ENCODE measurements at places on chromosomes 2 and 18. TPM values are rescaled to one million over a fixed set of nuclear protein-coding genes. Genes with fewer than 3 reads are reported as not detected.

Gene PECR
- polyA plus RNA-seq: 15.4 TPM

Gene UGT1A1
- not detected for polyA plus RNA-seq

Gene PHOSPHO2
- 2.8 TPM for polyA plus RNA-seq

Gene NR4A2
- polyA plus RNA-seq: 0.62 TPM

Gene TMEM185B
- polyA plus RNA-seq: 35.1 TPM

Gene TTL
- polyA plus RNA-seq: 30.9 TPM

Gene PRSS56
- polyA plus RNA-seq: not detected

Gene GALNT13
- not detected for polyA plus RNA-seq

Gene ZEB2
- 130 TPM for polyA plus RNA-seq

Gene MAB21L4
- polyA plus RNA-seq: not detected

Gene MC2R
- not detected for polyA plus RNA-seq

Gene DHRS9
- polyA plus RNA-seq: not detected

Gene SCN3A
- 0.16 TPM for polyA plus RNA-seq

Gene GPR75
- polyA plus RNA-seq: 1.4 TPM

Gene KLHL30
- polyA plus RNA-seq: 0.02 TPM

Gene LIMS4
- 0.14 TPM for polyA plus RNA-seq

Gene RTP5
- not detected for polyA plus RNA-seq

Gene SATB2
- polyA plus RNA-seq: 3.8 TPM

Gene COBLL1
- polyA plus RNA-seq: 11.9 TPM

Gene COL6A3
- polyA plus RNA-seq: 316 TPM

Gene DNER
- polyA plus RNA-seq: 1.2 TPM

Gene PMAIP1
- 8.5 TPM for polyA plus RNA-seq

Gene BOLL
- polyA plus RNA-seq: not detected

Gene FAM237A
- polyA plus RNA-seq: not detected

Gene CD8A
- polyA plus RNA-seq: not detected

Gene SIX3
- polyA plus RNA-seq: not detected

Gene EGR4
- not detected for polyA plus RNA-seq

Gene LYG2
- polyA plus RNA-seq: not detected

Gene EMILIN2
- 4.1 TPM for polyA plus RNA-seq

Gene MARCHF4
- 7.3 TPM for polyA plus RNA-seq

Gene FBXO41
- 0.38 TPM for polyA plus RNA-seq

Gene HOXD13
- not detected for polyA plus RNA-seq

Gene CCDC85A
- 0.05 TPM for polyA plus RNA-seq

Gene CHST10
- polyA plus RNA-seq: 6.7 TPM

Gene REG3A
- polyA plus RNA-seq: not detected

Gene MREG
- polyA plus RNA-seq: 2.4 TPM

Gene NEU2
- not detected for polyA plus RNA-seq

Gene AMER3
- polyA plus RNA-seq: not detected

Gene FAM117B
- polyA plus RNA-seq: 0.59 TPM
